ENCODE measurements at places on chromosomes 2 and 18. TPM values are rescaled to one million over a fixed set of nuclear protein-coding genes. Genes with fewer than 3 reads are reported as not detected.

The FIGN gene
- total RNA-seq: 3.1 TPM

The DYNC2LI1 gene
- 26.5 TPM for total RNA-seq

The INHBB gene
- 57.5 TPM for total RNA-seq

The CREG2 gene
- 9.0 TPM for total RNA-seq

The GRB14 gene
- 3.4 TPM for total RNA-seq

The TUBA4B gene
- not detected for total RNA-seq

The PROC gene
- 5.8 TPM for total RNA-seq

The FAM124B gene
- total RNA-seq: 0.60 TPM

The EVX2 gene
- not detected for total RNA-seq

The ZNF396 gene
- total RNA-seq: 2.0 TPM

The LYG2 gene
- total RNA-seq: not detected

The ERLEC1 gene
- 34.9 TPM for total RNA-seq

The KIF5C gene
- total RNA-seq: 0.23 TPM

The MYO5B gene
- 25.4 TPM for total RNA-seq

The SLC38A11 gene
- total RNA-seq: not detected

The TANC1 gene
- total RNA-seq: 21.2 TPM

- no peaks in the 10 kb centered on the region for H3K36me3 ChIP-seq
- no peak for DNase-seq
- H3K27ac ChIP-seq: no peak overlapping the region
- no peaks in the 10 kb centered on the region for H3K27me3 ChIP-seq
These were observed 6.6 kb upstream of the DSC3 start for GRCh38 chr18:31049189-31049588.

DNA sequence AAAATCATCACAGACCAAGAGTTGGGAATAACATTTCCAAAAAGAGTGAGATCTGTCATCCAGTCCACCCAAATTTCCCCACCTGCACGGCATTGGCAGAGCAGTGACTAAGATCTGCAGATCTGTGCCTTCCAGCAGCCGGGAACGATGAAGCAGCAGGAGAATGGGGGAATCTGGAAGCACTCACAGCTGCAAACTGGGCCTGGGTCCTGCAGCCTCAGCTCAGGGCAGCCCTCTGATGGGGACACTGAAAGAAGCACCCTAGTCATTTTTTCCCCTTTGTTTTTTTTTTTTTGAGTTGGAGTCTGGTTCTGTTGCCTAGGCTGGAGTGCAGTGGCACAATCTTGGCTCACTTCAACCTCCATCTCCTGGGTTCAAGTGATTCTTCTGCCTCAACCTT is 4.4 kb upstream of the SAG start:
- H3K27me3 ChIP-seq: no peaks in the 10 kb centered on the region
- no peaks in the 10 kb centered on the region for H3K36me3 ChIP-seq
- H3K27ac ChIP-seq: no peak overlapping the region
- H3K4me1 ChIP-seq: no peaks in the 10 kb centered on the region

- H3K4me3 ChIP-seq: no peak overlapping the region
- no peak overlapping the region for H3K27ac ChIP-seq
- no peaks in the 10 kb centered on the region for H3K36me3 ChIP-seq
- H3K4me1 ChIP-seq: no peaks in the 10 kb centered on the region
- H3K27me3 ChIP-seq: no peaks in the 10 kb centered on the region
These were observed 154.1 kb upstream of the ZSWIM2 start for GRCh38 chr2:187003038-187003554.

DNA sequence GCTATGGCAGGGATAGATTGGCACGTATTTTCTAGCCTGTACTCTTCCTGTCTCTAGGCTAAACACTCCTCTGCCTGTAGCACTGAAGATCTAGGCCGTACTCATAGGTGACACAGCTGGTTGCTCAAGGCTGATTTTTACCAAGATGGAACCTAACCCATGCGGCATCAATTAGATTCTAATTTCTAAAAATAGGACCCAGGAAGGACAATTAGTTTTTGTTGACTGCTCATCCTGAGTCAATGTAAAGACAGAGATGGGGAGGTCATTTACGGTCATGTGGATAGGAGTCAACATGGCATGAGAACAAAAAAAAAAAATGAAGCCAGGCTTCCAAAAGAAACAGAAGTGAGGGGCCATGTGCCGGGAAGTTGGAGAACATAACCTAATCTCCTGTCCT is 360.7 kb upstream of the ETAA1 start:
- no peak overlapping the region for H3K4me3 ChIP-seq
- no peak overlapping the region for H3K27ac ChIP-seq
- H3K36me3 ChIP-seq: no peaks in the 10 kb centered on the region
- H3K27me3 ChIP-seq: no peaks in the 10 kb centered on the region
- H3K4me1 ChIP-seq: no peaks in the 10 kb centered on the region

DNA sequence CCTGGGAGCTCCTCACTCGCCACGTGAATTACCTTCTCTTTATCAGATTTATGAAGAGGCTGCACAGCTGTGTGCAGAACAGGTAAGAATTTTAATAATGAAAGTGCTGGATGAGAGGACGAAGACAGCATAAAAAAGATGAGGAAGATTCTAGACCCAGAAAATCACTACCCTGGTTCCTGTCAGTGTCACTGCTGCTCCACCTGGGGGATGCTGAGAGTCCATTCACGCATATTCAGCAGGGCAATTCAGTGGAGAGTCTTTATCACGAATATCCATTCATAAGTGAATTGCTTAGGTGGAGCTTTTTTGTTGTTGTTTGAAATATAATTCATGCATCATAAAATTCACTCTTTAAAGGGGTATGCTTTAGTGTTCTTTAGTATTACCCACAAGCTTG is 52.0 kb downstream of the MRPL33 start:
- DNase-seq: no peak
- H3K4me1 ChIP-seq: no peaks in the 10 kb centered on the region
- H3K4me3 ChIP-seq: no peak overlapping the region
- H3K27ac ChIP-seq: no peak overlapping the region
- peaks cover 5% of the 10 kb centered on the region for H3K36me3 ChIP-seq

GRCh38 chr2:70212298-70212932 is 21.6 kb upstream of the C2orf42 start:
- H3K36me3 ChIP-seq: peaks cover 24% of the 10 kb centered on the region
- H3K27ac ChIP-seq: no peak overlapping the region
- no peak for DNase-seq
- H3K27me3 ChIP-seq: no peaks in the 10 kb centered on the region
- H3K4me3 ChIP-seq: no peak overlapping the region

- no peak for DNase-seq
- no peak overlapping the region for H3K27ac ChIP-seq
- H3K4me3 ChIP-seq: peak overlapping the region; percentile 93
- peaks cover 30% of the 10 kb centered on the region for H3K4me1 ChIP-seq
- peaks cover 33% of the 10 kb centered on the region for H3K36me3 ChIP-seq
These were observed 498 bp downstream of the TGOLN2 start for GRCh38 chr2:85327160-85327821.

- no peaks in the 10 kb centered on the region for H3K4me1 ChIP-seq
- no peaks in the 10 kb centered on the region for H3K36me3 ChIP-seq
- H3K27me3 ChIP-seq: no peaks in the 10 kb centered on the region
- H3K4me3 ChIP-seq: no peak overlapping the region
- H3K27ac ChIP-seq: no peak overlapping the region
- peak; percentile 20 for DNase-seq
These were observed 336.4 kb upstream of the FSHR start for GRCh38 chr2:49490710-49491109.

GRCh38 chr2:157160111-157160510 is 97.4 kb upstream of the GALNT5 start:
- no peak overlapping the region for H3K4me3 ChIP-seq
- H3K4me1 ChIP-seq: no peaks in the 10 kb centered on the region
- no peak for DNase-seq
- no peaks in the 10 kb centered on the region for H3K27me3 ChIP-seq
- H3K36me3 ChIP-seq: no peaks in the 10 kb centered on the region
- H3K27ac ChIP-seq: no peak overlapping the region

- peaks cover 23% of the 10 kb centered on the region for H3K36me3 ChIP-seq
- H3K4me3 ChIP-seq: no peak overlapping the region
- no peak for DNase-seq
- H3K27me3 ChIP-seq: no peaks in the 10 kb centered on the region
- H3K4me1 ChIP-seq: peaks cover 12% of the 10 kb centered on the region
These were observed 79.7 kb downstream of the STRN start for GRCh38 chr2:36886664-36887063.

GRCh38 chr2:109677835-109678580 is 63.8 kb downstream of the SOWAHC start:
- DNase-seq: no peak
- no peak overlapping the region for H3K4me3 ChIP-seq
- H3K27me3 ChIP-seq: no peaks in the 10 kb centered on the region
- H3K36me3 ChIP-seq: no peaks in the 10 kb centered on the region

DNA sequence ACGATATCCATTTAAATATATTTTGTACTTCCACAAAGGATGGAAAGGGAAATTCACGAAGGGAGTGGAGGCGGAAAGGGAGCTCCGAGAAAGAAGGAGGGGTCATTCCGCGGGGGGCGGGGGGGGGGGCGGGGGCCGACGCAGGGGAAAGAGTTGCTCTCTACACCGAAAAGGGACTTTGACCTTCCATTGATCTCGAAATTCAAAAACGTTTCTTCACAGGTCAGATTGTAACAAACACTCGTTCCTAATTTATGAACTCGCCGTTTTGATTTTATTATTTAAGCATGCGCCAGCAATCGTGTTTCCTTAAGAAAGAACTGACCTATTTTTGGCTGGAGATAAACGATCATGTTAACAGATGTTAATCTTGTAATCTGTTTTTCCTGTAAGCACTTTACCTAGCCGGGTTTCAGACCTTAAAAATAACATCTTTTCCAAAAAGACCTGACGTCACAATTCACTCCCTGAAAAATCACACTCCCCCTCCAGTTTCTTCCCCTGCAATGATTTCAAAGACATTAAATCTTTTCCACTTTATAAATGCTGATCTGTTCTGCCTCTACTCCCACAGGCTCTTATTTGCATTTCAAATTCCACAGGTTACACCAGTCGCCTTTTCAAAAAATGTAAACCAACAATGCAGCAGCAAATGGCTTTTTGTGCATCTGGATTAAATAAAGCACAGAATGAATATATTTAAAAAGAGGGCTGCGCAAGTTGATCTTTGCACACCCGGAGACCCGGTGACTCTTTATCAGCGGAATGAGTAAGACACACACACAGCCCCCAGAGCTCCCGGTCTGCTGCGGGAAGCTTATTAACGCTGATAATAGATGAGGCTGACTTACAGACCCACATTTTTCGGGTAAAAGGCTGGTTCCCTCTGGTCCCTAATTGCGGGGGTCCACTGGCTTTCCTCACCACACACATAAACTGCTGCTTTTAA is 1.6 kb downstream of the ZNF516 start:
- H3K4me3 ChIP-seq: peak overlapping the region; percentile 70
- peak overlapping the region; percentile 55 for H3K27ac ChIP-seq
- no peak for DNase-seq
- H3K36me3 ChIP-seq: no peaks in the 10 kb centered on the region
- H3K4me1 ChIP-seq: peaks cover 14% of the 10 kb centered on the region

- no peak overlapping the region for H3K27ac ChIP-seq
- no peaks in the 10 kb centered on the region for H3K27me3 ChIP-seq
- DNase-seq: no peak
- H3K4me1 ChIP-seq: no peaks in the 10 kb centered on the region
These were observed 38.3 kb downstream of the FBXO48 start for GRCh38 chr2:68428746-68429145.

- no peaks in the 10 kb centered on the region for H3K27me3 ChIP-seq
- no peak overlapping the region for H3K27ac ChIP-seq
- H3K36me3 ChIP-seq: no peaks in the 10 kb centered on the region
- no peaks in the 10 kb centered on the region for H3K4me1 ChIP-seq
These were observed 67.6 kb upstream of the RBBP8 start for GRCh38 chr18:22865354-22866116.

GRCh38 chr2:39568561-39569006 is 97.1 kb upstream of the TMEM178A start:
- peak overlapping the region; percentile 83 for H3K27ac ChIP-seq
- peaks cover 49% of the 10 kb centered on the region for H3K4me1 ChIP-seq
- no peaks in the 10 kb centered on the region for H3K36me3 ChIP-seq
- H3K27me3 ChIP-seq: no peaks in the 10 kb centered on the region
- DNase-seq: peak; percentile 89

DNA sequence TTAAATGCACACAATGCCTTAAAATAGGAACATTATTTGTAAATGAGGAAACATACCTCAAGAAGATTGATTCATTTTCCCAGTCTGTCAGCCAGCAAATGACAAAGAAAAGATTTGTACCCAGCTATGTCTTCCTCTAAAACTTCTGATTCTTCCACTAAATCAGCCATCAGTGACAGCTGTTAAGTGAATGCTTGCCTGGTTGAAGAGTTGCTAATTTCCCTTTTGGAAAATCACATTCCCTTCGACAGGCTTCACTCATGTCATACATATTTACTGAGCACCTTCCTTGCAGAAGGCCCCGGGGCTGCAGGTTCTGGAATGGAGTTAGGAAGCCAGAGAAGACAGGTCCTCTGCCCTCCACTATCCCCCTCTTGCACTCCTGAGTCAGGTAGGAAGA is 112.0 kb upstream of the SLC66A3 start:
- H3K36me3 ChIP-seq: no peaks in the 10 kb centered on the region
- H3K4me1 ChIP-seq: no peaks in the 10 kb centered on the region
- H3K4me3 ChIP-seq: no peak overlapping the region
- no peak overlapping the region for H3K27ac ChIP-seq

- DNase-seq: no peak
- H3K4me3 ChIP-seq: no peak overlapping the region
- H3K27me3 ChIP-seq: peaks cover 40% of the 10 kb centered on the region
- no peak overlapping the region for H3K27ac ChIP-seq
- no peaks in the 10 kb centered on the region for H3K36me3 ChIP-seq
These were observed 434.1 kb upstream of the HS6ST1 start for GRCh38 chr2:128752691-128753263.

- H3K36me3 ChIP-seq: no peaks in the 10 kb centered on the region
- no peak overlapping the region for H3K27ac ChIP-seq
- no peak for DNase-seq
- H3K4me1 ChIP-seq: peaks cover 58% of the 10 kb centered on the region
These were observed 113.5 kb upstream of the PPP1CB start for GRCh38 chr2:28638102-28638501.

- H3K27ac ChIP-seq: no peak overlapping the region
- no peak for DNase-seq
- no peaks in the 10 kb centered on the region for H3K27me3 ChIP-seq
- no peaks in the 10 kb centered on the region for H3K36me3 ChIP-seq
- H3K4me1 ChIP-seq: no peaks in the 10 kb centered on the region
These were observed 782.3 kb downstream of the ERBB4 start for GRCh38 chr2:211756266-211756665.

DNA sequence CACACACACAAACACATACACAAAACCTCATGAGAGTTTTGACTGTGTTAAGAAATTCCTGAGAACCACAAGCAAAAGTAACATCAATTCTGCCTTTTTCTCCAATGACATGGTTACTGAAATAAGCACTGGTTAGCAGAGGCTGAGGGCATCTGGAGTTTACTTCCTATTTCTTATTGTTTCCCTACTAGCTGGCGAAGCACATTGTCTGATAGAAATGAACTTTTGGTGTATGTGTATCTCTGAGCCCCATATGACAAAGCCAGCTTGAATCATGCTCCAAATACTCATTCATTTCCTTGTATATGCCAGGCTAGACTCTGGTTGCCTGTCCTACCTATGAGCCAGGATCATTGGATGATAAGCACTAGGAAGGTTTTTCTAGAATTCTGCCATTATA is 203.1 kb downstream of the NCKAP5 start:
- no peak overlapping the region for H3K4me3 ChIP-seq
- no peaks in the 10 kb centered on the region for H3K4me1 ChIP-seq
- peaks cover 3% of the 10 kb centered on the region for H3K27me3 ChIP-seq
- no peak for DNase-seq
